ENCODE measurements at places on chromosomes 5 and 9. TPM values are rescaled to one million over a fixed set of nuclear protein-coding genes. Genes with fewer than 3 reads are reported as not detected.

CIZ1 gene
- total RNA-seq: 75.3 TPM

ARRDC1 gene
- total RNA-seq: 15.7 TPM

LTC4S gene
- 7.6 TPM for total RNA-seq

PTPN3 gene
- total RNA-seq: 38.6 TPM

DNA sequence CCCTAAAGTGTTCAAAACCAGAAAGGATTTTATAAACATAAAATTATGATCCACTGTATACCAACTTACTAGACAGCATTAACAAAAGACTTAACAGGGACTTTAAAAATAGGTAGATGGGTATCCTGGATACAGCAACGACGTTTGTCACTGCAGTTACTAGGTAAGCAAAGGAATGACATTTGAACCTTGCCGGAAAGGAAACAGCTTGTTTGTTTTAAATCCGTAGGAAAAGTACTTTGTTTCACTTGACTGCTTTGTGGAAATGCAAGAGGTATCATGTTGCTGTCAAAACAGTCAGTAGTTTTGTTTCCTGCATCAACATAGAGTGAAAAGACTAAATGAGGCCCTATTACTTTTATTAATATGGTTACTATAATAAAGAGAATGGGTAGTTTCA is 122.9 kb downstream of the CDC42SE2 start:
- no peak for DNase-seq

GRCh38 chr9:136808806-136809158 is 1.0 kb downstream of the RABL6 start:
- DNase-seq: no peak
